Kidney glomerular epithelial cell (primary cell): ENCODE measurements at places on chromosomes 13 and 19.
A peak's percentile ranks its signal among the peaks of the same experiment; 100 is the strongest.

DNA sequence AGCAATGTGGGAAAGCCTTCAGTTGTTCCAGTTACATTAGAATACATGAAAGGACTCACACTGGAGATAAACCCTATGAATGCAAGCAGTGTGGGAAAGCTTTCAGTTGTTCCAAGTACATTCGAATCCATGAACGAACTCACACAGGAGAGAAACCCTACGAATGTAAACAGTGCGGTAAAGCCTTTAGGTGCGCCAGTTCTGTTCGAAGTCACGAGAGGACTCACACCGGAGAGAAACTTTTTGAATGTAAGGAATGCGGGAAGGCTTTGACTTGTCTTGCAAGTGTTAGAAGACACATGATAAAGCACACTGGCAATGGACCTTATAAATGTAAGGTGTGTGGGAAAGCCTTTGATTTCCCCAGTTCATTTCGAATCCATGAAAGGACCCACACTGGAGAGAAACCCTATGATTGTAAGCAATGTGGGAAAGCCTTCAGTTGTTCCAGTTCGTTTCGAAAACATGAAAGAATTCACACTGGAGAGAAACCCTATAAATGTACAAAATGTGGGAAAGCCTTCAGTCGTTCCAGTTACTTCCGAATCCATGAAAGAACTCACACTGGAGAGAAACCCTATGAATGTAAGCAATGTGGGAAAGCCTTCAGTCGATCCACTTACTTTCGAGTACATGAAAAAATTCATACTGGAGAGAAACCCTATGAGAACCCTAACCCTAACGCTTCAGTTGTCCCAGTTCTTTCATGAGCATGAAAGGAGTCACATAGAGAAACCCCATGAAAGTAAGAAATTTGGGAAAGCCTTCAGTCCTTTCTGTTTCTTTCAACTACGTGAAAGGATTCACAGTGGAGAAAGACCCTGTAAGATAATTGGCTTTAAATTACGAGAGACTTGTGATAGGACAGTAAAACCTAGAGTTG is 20.1 kb downstream of the ZNF627 start:
- DNase-seq = no peak

DNA sequence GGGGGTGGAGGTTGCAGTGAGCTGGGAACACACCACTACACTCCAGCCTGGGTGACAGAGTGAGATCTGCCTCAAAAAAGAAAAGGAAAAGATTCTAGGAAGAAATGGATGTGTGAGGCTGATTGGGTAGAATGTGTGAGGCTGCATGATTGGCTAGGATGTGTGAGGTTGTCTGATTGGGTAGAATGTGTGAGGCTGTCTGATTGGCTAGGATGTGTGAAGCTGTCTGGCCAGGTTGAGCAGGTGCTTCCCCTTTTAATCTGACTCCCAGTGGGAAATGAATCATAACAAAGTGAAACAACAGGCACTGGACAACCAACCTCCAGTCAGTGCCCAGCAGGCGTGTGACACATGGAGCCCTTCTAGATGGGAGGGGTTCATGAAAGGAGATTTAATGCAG is 14.7 kb downstream of the C13orf46 start:
- DNase-seq = no peak

- no peak for DNase-seq
These were observed 124.7 kb downstream of the RGCC start for GRCh38 chr13:41582027-41582463.

DNA sequence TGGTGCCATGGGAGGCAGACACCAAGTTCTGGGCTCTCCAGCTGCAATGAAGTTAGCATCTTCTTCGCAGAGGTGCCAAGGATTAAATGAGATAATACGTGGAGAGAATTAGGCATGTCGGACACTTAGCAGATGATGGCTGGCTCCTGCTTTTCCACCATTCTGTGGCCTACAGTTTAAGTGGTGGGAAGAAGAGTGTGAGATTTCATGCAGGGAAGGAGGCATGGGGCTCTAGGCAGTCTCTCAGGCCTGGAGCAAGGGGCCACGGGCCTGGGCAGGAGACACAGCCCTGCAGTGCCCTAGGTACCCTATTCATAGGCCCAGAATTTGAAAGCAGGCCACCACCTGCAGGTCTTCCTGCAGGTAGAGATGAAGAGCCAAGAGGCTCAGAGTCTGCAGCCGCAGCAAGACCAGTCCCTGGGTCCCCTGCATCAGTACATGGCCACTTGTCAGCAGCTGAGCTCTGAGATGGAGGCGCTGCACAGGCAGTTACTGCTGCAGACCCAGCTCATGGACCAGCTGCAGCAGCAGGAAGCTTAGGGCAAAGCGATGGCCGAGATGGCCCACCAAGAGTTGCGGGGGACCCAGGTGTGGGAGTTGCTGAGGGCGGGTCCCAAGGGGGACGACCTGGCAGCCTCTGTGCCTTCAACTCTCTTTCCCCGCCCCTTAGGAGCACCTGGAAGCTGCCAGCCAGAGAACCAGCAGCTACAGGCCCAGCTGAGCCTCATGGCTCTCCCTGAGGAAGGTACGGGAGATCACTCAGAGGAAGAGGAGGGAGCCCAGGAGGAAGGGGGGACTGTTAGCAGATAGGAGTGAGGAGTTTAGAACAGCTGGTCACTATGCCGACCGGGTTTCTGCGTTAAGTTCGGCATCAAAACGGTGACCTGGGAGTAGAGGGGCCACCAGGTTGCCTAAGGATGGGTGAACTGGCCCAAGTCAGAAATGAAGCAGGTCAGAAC is 33.2 kb upstream of the ZNF492 start:
- no peak for DNase-seq

GRCh38 chr19:29971648-29972047 is 29.6 kb downstream of the URI1 start:
- no peak for DNase-seq

- no peak for DNase-seq
These were observed 2.7 kb downstream of the CCDC9 start for GRCh38 chr19:47258895-47259555.

DNA sequence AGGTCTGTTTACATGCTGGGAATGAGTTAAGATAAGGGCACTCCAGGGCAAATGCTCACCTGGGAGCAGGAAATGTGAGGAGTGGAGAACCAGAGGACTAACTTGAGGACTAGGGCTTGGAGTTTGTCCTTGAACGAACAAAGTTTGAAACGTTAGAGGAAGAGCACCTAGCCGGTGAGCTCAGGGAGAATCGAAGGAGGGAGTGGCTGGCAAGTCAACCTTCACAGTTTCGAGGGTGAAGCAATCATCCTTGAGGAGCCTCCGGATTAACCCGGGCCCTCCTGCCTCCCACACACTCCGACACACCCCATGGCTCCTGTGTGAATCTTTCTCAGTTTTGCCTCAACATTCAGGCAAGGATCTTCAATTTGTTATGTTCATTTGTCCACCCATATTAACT is 58.6 kb downstream of the LMO7 start:
- peak; percentile 52 for DNase-seq

DNA sequence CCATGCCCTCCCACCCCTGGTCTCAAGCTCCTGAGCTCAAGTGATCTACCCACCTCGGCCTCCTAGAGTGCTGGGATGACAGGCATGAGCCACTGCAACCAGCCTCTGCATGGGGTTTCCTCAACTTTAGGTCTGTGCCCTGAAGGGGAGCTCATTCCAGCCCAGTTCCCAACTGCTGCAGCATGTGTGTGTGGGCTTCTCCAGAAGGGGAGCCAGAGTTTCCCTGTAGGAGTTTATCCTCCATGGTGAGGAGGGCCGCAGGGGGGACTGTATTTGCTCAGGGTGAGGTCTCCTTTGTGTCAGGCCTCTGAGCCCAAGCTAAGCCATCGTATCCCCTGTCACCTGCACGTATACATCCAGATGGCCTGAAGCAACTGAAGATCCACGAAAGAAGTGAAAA is 11.3 kb upstream of the ZNF808 start:
- no peak for DNase-seq

- DNase-seq = no peak
These were observed 73.8 kb downstream of the GADD45B start for GRCh38 chr19:2549701-2550191.

GRCh38 chr19:18304458-18305310 is 18.2 kb downstream of the LSM4 start:
- DNase-seq = peak; percentile 52

DNA sequence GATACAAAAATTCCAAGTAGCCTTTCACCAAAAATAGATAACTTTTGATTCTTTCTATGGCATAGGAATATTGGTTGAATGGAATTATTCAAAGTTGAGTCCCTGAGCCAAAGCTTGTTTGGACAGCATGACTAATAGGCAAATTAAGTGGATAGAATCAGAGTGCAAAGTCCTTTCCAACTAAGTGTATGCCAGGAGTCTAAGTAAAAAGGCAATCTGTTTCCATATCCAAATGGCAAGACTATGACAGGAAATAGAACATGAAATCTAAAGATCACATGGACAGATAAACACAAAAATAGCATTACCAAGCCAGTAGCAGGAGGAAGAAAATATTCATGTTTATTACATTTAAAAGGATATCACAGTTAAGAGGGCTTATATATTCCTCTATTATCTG is 804.6 kb downstream of the SLITRK6 start:
- DNase-seq = no peak

DNA sequence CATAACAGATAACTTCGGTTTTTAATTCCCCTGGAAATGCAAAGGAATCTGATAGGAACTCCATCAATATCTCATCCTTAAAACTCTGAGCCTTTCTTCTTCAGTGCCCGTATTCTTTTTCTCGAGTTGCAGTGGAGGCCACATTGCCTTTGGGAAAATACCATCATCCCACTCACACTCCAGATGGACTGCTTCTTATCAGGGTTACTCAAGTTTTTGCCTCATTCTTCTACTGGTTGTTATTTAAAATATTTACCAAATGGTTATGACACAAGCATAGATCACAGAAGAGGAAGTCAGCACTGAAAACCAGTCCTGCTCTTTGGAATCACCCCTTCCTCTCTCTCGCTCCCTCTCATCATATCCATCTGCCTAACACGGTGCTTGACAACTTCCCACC is 1020.5 kb upstream of the SLC10A2 start:
- no peak for DNase-seq

DNA sequence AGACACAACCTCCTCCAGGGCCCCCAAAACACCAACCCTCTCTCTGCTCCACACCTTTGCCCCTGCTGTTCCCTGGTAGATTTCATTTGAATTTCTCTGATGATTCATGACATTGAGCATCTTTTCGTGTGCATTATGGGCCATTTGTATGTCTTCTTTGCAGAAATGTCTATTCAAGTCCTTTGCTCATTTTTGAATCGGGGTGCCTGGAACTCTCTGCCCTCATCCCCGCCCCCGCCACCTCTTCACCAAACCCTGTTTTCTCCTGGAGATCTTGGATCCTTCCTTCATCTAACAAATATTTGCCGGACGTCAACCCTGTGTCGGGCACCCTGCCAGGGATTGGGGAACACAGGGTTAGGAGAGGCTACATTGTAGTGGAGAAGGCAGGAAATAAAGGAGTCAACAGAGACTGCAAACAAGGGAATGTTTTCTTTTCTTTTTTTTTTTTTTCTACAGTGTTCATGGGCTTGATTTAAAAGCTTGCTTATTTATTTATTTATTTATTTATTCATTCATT is 25.5 kb upstream of the SLC1A5 start:
- DNase-seq = no peak

DNA sequence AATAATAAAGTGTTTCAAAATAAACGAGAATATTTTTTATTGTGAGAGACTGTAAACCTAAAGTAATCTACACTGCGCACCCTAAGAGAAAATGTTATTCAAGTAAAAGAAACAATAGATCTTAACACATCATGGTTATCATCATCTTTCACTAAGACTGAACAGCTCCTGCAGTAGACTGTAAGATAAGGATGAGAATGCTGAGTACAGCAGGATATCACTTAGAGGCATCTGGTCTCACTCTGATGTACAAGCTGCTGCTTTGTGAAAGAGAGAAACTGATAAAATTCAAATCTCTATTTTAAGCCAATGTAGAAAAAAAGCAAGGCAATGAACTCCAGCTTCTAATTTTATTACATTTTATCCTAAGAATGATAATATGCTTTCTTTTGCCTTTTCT is 261.7 kb upstream of the HTR2A start:
- DNase-seq = no peak

DNA sequence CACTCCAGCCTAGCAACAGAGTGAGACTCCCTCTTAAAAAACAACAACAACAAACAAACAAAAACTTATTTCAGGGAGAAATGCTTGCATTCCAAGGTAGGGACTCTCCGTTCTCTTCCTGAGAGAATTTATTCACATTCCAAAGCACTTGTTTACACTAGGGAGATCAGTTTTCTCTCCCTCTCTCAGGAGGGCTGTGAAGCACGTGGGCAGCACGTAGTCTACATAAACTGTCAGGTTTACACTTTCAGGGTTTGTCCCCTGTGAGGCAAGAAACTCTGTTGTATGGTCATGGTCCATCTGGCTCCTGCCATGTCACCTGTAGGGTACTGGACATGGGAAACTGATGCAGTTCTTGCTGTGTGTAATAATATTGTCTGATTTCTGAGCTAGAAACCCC is 31.6 kb downstream of the WDR87 start:
- no peak for DNase-seq

- no peak for DNase-seq
These were observed 888.9 kb downstream of the SLITRK1 start for GRCh38 chr13:82993417-82993816.

DNA sequence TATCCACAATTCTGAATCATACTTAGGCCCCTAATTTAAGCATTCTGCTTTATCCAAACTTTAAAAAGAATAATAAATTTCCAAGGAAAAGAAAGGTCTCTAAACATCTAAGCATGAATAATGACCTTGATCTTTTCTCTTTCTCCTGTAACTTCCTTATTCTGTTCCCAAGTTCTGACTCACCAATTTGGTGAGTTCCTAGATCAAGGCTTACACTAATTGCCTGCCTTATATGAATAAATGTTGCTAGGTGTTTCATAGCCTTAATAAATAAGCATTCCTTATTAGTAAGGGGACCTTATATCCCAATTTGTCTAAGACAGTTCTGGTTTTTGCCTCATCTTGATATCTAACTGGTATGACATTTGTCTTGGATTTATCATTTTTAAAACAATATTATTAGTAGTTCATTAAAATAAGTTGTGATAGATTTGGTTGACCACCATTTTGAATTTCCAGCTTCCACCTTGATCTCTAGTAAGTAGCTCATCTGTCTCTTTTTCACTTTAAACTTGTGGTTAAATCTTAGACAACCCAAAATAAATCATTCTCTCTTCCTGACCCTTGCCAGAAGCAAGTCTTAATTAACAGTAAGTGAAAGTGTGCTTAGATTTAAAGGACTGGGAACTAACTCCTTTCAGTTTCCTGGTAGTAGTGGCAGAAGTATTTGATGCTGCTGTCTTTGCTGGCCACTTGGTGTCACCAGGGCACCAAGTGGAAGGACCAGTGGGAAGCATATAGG is 121.2 kb upstream of the MLNR start:
- no peak for DNase-seq

DNA sequence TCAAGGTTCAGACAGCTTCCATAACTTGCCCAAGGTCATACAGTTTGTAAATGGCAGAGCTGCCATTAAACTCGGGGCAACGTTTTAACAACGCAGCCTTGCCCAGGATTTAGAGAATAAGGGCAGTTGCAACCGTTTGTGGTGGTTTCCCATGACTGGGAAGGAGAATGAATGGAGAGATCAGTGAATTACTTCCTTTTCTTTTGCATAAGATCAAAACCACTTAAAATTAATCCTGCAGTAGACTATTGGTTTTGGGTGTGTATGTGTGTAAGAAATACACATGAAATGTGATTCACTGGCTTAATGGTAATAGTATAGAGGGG is 179.1 kb upstream of the MIR17HG start:
- DNase-seq = no peak
